Tibial nerve (tissue), 4 donors: ENCODE measurements at places on chromosomes 11 and 22.

GRCh38 chr11:133898770-133899115 is 53.4 kb upstream of the SPATA19 start:
- DNase-seq = no peak

DNA sequence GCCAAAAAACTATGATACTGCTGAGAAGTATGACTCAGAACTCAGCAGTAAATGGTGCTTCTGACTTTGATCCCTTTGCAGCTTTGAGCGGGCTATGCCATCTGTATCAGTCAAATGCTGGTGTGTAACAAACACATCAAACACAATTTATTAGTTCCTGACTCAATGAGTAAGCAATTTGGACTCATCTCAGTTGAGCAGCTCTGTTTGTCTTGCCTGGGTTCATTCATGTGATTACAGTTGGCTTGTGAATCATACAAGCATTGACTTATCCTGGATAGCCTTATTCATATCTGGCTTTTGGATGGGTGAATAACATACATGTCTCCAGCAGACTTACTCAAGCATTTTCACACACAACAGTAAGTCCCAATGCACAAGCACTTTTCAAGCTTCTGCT is 858.8 kb downstream of the METTL15 start:
- DNase-seq = no peak

DNA sequence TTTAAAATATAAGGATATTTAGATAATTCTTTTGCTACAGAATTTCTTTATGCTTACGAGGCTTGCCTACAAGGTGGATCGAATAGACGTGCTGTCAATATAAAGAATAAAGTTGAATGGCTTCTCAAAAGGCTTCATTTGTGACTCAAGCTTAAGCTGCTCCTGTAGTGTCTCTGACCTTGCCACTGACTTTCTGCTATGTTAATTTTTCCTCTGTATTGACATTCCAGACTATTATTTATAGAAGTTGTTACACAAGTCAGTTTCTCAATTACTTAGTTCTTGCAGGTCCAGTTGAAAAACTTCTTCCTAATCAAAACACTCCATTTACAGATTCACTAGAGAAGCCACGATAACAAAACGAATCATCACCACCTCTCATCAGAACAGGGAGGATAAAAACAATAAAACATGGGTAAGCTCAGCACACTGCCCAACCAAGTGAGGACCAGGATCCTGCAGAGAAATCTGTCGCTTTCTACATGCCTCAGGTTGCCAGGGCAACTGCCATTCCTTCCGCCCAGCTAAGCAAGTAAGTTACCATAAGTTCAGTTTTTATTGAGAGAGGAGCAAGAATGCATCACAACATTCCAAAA is 39.0 kb upstream of the CHKA start:
- DNase-seq = no peak

GRCh38 chr11:60175860-60176275 is 7.0 kb downstream of the MS4A6A start:
- no peak for DNase-seq

- DNase-seq = no peak
Observed at GRCh38 chr11:128853559-128853958, 13.5 kb downstream of the KCNJ1 start.

DNA sequence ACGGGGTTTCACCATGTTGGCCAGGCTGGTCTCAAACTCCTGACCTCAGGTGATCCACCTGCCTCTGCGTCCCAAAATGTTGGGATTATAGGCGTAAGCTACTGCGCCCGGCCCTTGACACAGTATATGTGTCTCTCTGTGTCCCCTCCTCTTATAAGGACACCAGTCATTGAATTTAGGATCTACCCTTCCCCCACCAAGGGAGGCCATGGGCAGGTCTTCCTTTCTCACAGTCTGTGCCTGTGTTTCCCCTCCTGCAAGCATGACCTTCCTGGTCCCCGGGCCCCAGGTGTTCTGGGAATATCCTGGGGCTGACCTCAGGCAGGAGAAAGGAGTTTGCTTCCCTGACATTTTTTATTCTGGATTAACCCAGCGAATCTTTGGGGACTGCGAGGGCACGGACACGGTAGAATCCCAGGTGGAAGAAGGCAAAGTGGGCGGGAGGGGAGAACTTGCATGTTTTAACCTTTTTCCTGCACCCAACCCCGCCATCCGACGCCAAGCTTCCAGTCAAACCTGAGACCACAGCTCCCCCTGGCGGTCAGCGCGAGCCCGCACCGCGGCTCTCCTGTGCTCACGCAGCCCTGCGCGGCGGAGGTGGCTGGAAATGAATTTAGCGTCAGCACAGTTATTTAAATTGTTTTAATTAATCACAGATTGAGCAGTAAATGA is 42.1 kb upstream of the ISX start:
- peak; percentile 46 for DNase-seq
